ENCODE measurements at places on chromosomes 3 and 15. TPM values are rescaled to one million over a fixed set of nuclear protein-coding genes. Genes with fewer than 3 reads are reported as not detected.

IL17RB gene
- 1.7 TPM for total RNA-seq

GRCh38 chr3:45719655-45720487 lies 30.7 kb downstream of the SACM1L start:
- no peak for DNase-seq

- DNase-seq = no peak
These were observed 109.1 kb upstream of the LRIG1 start for GRCh38 chr3:66609660-66610561.

DNA sequence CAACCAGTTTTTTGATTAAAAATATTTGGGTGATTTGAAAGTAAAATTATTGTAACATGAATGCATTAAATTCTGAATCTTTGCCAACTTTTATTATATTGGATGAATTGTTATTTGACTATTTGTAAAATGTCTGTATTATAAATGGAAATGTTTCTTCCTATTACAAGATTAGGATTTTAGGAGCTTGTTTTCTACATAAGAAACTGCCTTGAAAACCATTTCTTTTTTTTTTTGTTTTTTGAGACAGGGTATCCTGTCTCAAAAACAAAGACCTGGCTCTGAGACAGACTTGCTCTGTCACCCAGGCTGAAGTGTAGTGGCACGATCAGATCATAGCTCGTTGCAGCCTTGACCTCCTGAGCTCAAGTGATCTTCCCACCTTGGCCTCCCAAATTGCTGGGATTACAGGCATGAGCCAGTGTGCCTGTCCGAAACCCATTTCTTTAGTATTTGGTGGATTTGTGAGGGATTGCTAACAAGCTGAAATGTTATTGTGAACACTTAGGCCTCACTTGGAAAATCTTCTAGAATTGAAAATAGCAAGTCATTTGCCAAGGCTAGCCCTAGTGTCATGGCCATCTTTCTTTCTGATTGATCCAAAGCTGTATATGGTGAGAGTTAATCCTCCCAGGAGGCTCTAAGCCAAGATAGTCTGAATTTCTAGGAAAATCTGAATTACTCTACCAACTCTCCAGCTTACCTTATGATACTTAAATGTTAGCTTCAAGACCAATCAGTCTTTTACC lies 100.3 kb downstream of the FNDC3B start:
- DNase-seq = no peak

- no peak for DNase-seq
These were observed 113.7 kb downstream of the ATG7 start for GRCh38 chr3:11385891-11386290.
